Activated T-cell treated with anti-CD3 and anti-CD28 coated beads for 48 hours (primary cell): ENCODE measurements at places on chromosomes 7 and 10.

GRCh38 chr7:158563051-158563450, 24.6 kb downstream of the PTPRN2 start:
- no peak for DNase-seq

GRCh38 chr7:28065721-28066285, 114.8 kb downstream of the JAZF1 start:
- no peak for DNase-seq

DNA sequence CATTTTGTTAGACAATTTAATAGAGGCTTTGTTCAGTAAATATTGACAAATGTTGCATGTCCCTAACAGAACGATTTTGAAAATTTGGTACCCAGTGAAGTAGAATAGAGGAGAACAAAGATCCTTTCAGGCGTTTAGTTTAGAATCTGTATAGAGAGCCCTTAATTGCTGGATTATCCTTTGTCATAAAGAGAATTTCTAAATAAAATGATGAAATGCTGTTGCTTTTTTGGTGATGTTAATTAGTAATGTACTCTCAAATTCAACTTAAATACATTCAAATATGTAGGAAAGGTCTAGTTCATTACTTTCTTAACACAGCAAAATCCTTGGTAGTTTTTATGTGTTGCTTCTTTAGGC, 1.2 kb downstream of the LUC7L2 start:
- DNase-seq, result no peak

- no peak for DNase-seq
These were observed 351.8 kb upstream of the ETV1 start for GRCh38 chr7:14341200-14341775.

GRCh38 chr7:106568680-106569499, 92.1 kb downstream of the CCDC71L start:
- DNase-seq, result no peak

- no peak for DNase-seq
These were observed 66.5 kb downstream of the RBM20 start for GRCh38 chr10:110710621-110711020.

DNA sequence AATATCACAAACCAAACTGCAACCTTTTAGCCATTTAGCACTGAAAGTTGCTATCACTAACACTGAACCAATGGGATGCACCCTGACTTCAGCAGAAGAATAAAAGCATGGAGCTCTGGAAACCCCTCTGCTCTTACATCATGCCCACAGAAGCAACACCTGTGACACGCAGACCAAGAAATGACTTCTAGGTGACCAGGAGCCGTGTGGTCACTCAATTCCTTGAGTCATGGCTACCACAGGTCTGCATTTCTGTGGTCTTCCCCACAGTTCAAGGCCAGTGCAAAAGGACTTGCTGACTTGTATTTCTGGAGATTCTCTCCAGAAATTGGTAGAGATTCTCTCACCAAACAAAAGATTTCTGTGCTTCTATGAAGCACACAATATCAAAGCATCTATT, 38.3 kb downstream of the NRCAM start:
- no peak for DNase-seq

DNA sequence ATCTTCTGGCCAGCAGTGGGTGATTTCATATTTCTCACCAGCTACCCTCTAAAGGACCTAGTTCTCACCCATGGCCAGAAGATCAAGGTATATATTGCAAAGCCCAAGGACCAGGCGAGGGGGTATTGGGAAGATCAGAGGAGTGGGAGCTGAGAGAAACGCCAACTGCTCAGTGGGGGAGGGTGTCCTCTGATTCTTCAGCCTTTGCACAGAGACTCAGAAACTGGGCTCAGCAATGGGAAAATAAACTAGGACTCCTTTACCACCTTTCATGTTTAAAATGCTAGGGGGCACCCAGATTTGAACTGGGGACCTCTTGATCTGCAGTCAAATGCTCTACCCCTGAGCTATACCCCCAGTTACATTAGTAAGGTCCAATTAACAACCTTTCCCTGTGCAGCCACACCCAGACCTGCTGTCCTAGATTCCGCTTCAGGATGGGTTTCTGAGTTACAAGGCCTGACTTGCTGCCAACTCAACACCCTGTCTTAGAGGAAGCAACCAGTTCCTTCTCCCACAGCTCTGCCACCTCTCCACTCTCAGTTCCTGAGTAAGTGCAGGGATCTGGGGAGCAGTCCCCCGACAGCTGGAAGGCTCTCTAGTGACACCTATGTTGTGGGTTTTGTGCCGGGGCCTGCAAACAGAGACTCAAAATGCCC, 93.5 kb downstream of the ZNF783 start:
- no peak for DNase-seq

GRCh38 chr10:34813626-34814222, 1.4 kb downstream of the PARD3 start:
- no peak for DNase-seq

DNA sequence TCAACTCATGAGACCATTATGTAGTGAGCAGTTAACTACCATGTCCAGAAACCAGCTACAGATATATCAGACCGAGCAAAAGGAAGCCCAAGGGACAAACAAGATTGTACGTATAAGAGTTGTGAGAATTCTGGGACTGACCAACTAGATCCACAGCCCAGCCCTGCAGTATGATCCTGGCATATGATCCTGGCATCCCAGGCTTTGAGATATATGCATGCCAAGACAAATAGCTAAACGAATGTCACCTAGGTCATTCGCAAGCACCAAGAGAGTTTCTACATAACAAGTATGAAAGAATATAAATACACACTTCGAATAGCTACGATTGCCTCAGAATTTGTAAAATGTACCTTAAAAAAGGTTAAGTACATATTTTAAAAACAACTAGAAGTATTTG, 56.4 kb upstream of the PMPCB start:
- no peak for DNase-seq

DNA sequence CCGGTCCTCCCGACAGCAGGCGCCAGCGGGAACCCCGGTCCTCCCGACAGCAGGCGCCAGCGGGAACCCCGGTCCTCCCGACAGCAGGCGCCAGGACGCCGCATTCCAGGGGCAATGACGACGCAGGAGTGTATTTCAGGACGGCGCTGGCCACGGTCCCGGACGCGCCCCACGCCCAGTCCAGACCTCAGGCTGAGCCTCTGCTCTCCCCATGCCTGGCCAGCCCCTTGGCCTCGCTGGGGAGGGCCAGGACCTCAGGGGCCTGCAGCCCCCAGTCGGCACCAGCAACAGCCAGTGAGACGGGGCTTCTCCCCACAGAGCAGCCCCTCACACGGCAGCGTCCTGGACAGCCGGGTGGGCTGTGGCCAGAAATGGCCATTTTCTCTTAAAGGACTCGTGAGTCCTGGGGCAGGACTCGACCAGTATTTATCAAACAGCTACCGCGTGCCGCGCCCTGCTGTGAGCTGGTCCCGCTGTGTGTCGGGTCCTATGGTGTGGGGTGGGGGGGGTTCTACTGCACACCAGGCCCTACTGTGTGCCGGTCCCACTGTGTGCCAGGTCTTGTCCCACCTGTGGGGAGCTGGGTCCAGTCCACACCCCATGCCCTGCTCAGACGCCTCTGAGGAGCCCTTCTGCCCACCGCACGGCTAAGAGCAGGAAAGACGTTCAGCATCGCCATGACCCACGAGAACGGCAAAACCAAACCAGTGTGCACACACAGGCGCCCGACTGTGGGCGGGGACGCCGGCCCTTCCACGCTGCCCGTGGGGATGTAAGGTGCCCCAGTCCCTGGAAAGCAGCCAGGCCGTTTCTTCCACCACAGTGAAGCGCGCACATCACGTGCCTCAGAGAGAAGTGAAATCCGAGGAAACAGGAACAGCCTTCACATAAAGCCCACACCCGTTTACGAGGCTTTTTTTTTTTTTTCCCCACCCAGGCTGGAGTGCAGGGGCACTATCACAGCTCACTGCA, 33.3 kb downstream of the GET4 start:
- no peak for DNase-seq

- no peak for DNase-seq
These were observed 65.4 kb upstream of the MXI1 start for GRCh38 chr10:110141871-110142635.

GRCh38 chr7:25073451-25073850, 51.6 kb downstream of the CYCS start:
- DNase-seq, result no peak

- DNase-seq, result no peak
These were observed 134.6 kb downstream of the TEX36 start for GRCh38 chr10:125548356-125548755.

- DNase-seq, result no peak
These were observed 30.1 kb upstream of the KCNMA1 start for GRCh38 chr10:77667426-77668324.

- no peak for DNase-seq
These were observed 8.9 kb downstream of the GLI3 start for GRCh38 chr7:42227936-42228591.

GRCh38 chr10:43120116-43120928, 17.9 kb upstream of the CSGALNACT2 start:
- DNase-seq, result no peak

GRCh38 chr10:120012131-120012400, 119.5 kb downstream of the SEC23IP start:
- DNase-seq, result no peak

DNA sequence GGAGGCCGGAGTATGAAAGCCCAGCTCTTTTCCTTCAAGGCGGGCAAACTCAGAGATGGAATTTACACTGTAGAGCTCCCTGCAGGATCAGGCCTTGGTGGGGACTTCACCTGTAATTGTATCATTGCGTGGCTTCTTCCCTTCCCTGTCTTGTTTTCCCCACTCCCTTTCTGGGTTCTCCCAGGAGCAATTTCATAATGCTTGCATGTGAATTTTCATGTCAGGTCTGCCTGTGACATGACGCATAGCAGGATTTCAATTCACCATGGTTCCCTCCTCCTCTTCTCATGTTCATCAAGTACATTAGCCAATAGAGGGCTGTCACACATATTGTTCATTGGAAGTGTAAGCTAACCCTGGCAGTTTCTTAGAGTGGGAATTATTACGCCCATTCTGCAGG, 197.7 kb downstream of the RPS24 start:
- DNase-seq, result no peak

DNA sequence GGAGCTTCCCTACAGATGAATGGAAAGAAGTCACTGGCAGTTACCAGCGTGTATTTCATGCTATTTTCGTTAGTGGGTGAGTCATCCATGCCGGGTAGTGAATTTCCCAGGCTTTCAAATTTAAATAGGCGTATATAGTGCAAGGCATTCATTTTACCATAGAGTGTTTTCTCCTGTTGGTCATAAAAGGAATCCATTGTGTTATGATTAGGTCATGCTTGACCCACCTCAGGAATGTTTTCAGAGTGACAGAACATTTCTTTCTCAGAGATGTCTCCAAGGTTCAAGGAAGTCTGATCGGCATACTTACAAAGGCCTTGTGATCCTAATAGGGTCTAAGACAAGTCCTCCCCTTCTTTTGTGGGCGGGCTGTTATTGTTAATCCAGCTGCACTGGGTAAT, 110.7 kb downstream of the AKR1D1 start:
- no peak for DNase-seq

DNA sequence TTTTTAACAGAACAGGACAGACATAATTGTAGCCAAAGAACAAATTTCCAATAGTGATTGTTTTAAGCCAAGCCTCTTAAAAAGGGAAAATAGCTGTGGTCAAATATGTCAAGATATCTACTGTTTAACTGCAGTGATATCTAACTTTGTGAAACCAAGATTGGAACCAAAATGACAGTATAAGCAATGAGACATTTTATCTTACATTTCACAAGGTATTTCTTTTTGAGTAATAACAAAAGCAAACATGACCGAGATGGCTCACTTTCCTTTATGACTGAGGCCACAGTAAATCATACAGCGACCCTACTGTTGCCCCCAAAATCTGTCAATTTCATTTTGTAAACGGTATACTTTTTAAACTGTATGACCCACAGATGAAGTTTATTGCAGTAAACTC, 215.8 kb downstream of the MLLT10 start:
- no peak for DNase-seq

DNA sequence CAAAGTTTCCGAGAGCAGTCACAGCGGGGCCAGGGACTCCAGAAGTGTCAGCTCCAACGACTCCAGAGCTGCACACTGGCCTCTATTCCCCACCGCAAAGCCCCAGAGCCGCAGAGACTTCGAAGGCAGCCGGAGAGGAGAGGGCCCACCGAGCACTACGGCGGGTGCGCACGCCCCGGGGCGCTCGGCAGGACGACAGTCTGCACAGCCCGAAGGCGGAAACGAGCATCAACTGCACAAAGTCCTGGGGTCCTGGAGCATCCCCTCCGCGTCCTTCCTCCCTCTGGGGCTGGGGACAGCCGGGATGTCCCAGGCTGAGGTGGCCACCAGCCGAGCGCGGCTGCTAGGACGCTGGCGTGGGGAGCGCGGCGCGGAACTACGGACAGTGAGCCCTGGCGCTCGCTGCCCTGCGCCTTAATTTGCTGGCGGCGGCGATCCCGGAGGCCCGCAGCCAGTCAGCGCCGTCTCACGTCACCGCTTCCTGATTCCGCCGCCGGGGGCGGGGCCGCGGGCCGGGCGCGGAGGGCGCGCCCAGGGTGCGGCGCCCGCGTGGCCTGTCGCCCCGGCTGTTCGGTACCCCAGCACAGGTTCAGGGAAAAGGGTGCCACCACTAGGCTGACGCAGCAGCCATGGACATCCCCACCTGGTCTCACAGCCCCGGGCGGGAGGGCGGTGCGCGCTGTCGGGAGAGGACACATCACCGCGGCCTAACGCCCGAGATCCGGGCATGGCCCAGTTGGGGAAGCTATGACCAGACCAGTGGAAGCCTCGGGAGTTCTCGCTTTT, at the start of gene TBX20:
Gene TBX20 (minus strand): TSS at position 391 of the 786 bp plus-strand sequence. CDS start 480 bp downstream, outside the sequence.
- peak; percentile 49 for DNase-seq

DNA sequence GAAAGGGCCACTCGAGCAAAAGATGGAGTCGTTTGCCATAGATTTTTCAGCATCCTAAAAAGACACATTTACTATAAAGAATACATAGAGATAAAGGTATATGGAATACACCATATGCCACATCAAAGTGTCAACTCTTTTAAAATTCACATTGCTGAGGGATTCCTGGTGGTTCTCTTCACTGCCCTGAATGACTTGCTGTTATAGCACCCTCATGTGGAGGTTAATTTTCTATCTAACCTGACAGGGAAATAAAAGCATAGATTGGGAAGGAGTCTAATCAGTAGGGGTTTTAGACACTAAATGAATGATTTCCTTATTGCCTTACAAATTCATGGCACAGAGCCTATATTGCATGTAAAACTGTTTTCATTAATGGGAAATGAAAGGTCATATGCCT, 25.9 kb downstream of the DNAH11 start:
- DNase-seq, result no peak

DNA sequence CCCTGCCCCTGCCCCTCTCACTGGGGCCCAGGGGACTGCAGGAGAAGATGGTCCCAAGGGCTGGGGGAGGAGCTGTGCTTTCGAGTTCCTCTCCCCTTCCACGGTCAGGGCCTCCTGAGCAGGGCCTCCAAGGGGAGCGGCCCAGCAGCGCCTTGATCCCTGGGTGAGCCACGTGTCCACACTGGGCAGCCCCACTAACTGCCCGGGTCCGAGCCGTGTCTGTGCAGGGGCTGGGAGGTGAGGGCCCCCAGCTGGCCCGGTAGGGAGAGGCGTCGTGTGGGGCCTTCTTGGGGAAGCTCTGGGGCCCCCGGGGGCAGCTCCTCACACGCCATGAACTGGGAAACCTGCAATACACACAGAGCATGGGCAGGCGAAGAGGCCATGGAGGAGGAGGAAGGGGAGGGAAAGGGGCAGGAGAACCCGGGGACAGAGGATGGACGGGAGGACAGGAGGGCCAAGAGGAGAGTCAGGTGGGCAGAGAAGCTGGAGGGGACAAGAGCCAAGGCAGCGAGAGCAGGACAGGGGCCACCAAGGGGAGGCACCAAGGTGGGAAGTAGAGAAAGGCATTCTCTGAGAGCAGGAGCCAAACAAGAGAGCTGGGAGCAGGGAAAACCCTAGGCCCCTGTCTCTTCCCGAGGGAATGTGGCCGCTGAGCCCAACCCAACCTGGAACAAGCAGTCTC, 32.8 kb downstream of the KCNH2 start:
- no peak for DNase-seq

- no peak for DNase-seq
These were observed 201.4 kb upstream of the NRP1 start for GRCh38 chr10:33535866-33536265.
